ENCODE measurements at places on chromosomes 4 and X.
A peak's percentile ranks its signal among the peaks of the same experiment; 100 is the strongest.

DNA sequence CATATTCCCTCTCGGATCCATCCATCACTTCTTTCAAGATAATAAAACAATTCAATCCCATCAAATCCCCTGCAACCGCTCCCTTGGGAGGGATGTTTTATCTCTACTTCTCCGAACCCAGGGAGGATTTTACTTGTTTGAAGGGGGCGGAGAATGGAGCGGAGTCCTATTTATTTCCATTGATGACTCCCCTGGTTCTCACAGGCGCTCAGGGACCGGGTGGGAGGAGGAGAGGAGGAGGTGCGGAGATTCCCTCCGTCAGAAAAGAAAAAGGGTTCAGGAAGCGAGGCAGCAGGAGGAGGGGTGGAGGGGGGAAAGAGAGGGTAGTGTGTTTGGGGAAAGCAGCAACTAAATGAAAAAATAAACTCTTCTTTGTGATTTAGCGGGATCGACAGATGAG, 2.1 kb downstream of the NDNF start:
- DNase-seq, result no peak

DNA sequence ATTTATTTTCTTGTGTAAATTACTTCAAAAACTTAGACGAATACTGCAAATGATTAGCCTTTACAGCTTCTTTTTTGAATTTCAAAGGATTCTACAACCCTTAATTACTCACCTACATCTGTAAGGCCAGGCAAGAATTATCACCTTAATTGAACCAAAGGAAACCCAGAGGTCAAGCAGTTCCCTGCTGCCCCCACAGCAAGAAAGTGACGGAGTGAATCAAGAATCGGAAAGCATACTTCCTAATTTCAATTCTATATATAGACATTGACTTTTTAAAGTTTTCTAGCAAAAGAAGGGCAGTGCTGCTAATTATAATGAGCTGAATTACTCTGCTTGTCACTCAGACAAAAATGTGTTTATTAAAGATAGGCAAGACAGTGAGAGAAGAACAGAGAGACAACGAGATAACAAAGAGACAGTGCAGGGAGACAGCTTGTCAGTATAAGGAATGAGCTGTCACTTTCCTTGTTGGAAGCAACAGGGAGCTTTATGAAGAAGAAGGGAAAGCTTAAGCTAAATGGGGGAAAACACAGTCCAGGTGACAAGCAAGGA, 47.5 kb upstream of the SPANXN4 start:
- no peak for DNase-seq

GRCh38 chr4:106140601-106141000, 175.4 kb downstream of the TBCK start:
- DNase-seq, result no peak

DNA sequence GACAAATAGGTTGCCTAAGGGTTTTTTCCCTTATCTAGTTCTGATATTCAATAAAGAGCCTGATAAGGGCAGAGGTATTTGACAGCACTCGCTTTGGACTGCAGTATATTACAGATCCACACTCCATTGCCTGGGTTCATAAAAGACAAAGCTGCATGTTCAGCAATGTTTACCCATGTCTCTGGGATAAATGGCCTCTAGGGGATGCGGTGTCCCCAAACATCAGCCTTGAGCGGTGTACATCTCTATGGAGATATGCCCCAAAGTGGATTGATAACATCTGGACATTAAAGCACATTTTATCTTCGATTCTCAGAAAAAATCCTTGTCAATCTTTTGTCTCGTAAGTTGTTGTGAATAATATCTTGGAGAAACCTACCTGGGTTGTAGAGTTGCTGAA, 660.8 kb upstream of the AADAT start:
- DNase-seq, result no peak

- DNase-seq, result no peak
Measured at GRCh38 chr4:156672492-156673305, 298.9 kb downstream of the PDGFC start.

- no peak for DNase-seq
Measured at GRCh38 chrX:109347632-109348031, 134.3 kb downstream of the GUCY2F start.

- DNase-seq, result no peak
Measured at GRCh38 chr4:15501941-15502340, 32.3 kb downstream of the CC2D2A start.

GRCh38 chrX:131783555-131784308, 239.4 kb upstream of the STK26 start:
- DNase-seq, result no peak

GRCh38 chr4:152063621-152064240, 302.9 kb upstream of the GATB start:
- DNase-seq, result no peak

- DNase-seq, result no peak
Measured at GRCh38 chr4:24372881-24373280, 211.5 kb downstream of the DHX15 start.

DNA sequence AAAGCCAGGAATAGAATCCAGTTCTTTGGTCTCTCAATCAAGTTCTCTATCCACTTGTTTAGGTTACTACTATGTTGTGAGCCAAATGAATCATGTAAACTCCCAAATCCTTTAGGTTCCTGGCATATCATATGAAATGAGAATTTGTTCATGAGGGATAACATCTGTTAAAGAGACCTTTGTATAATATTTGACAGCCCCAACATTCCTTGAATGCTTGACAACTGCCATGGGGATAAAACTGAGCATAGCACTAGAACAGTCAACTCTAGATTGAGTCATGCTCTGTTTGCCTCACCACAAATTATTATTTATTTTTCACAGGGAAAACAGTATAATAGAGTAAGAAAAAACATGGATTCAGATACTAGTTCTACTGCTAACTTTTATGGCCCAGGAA, 93.3 kb downstream of the NAA11 start:
- no peak for DNase-seq

DNA sequence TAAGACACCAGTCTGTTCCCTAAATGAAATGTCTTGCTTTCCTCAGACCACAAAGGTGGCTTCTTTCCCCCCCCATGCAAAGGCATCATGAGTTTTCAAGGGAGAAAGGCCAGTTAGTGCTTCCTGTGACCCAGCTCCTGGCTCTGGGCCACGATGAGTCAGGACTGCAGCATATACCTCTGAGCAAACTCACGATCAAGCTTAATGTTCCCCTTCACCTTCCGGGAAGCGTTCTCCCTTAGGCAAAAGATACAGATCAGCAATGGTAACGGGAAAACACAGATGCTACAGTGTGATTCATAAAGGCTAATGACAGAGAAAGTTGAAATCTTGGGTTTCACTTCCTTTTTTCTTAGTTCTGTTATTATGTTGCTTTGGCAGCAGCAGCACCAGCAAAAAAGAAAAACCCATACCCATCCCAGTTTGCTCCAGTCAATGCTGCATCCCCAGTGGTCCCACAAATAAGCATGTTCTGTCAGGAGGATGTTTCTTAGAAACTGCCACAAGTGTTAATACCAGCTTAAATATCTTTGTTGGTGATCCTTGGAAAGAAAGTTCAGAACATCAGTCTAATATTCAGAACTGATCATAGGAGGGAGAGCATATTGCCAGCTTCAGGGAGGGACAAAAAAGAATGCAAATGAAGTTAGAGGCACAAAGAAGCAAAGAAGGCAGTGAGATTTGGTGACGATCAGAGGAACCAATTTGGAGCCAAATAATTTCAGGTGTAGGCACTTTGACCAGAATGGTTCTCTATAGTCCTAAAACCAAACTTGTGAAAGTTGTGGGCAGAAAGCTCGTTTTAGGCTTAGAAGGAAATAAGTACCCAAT, 41.2 kb downstream of the LONRF3 start:
- DNase-seq, result peak; percentile 45

- no peak for DNase-seq
Measured at GRCh38 chr4:140818433-140818832, 62.2 kb upstream of the TBC1D9 start.

DNA sequence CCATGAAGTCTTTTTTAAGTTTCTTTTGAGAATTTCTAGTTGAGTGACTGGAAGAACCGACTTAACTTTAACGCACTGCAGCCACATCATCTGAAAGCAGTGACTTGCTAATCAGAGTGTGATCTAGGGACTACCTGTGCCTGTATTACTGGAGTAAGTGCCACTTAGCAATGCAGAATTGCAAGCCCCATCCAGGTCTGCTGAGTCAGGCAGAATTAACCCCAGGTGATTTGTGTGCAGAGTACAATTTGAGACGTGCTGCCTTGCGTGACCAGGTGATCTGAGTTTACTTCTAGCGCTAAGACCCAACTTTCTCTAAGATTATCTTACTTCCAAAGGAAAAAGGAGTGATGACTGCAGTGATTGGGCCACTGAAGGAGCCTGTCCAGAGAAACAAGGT, 85.3 kb downstream of the CLCN4 start:
- no peak for DNase-seq

All from activated naive CD4-positive, alpha-beta T cell treated with anti-CD3 and anti-CD28 coated beads, Interleukin-2, amount 50 U/mL, for 16 hours (primary cell).